ENCODE measurements at places on chromosomes 11 and 22.

GRCh38 chr22:39725351-39726035 is 154.9 kb downstream of the CACNA1I start:
- no peak for DNase-seq

DNA sequence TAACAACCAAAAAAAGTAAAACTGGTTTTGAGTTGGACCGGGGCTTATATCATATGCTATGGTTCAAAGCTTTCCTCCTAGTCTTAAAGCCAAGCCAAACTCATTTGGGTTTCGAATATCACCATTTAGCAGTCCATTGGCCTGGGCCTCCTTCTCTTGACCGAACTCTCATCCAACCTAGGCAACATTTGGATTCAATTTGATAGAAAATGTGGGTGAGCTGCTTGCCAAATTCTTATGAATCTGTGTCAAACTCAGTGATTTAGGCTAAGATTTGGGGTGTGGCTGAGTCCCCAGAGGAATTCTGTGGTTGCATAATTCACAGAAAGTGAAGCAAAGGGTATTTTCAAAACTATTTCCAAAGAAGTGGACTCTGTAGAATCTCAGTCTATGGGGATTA is 83.7 kb downstream of the BLID start:
- no peak for DNase-seq

- DNase-seq = no peak
Measured at GRCh38 chr22:26546282-26546681, 34.0 kb upstream of the TFIP11 start.

DNA sequence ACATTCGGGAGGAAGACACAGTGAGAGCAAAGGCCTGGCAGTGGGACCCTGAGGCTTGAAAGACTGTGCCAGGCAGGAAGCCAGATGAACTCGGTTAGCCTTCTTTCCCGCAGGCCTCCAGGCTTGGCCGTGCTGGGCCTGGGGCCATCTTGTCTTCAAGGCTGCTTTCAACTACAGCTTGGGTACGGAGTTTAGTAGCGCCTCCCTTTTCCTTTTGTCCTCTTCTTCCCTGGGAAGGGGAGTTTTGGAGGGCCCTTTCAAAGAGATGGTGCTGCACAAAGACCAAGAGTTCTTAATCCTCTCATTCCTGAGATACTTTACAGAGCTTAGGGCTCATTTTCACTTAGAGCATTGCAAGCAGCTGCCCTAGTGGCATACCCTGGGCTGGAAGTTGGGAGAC is 87.5 kb downstream of the TP53I11 start:
- DNase-seq = no peak

DNA sequence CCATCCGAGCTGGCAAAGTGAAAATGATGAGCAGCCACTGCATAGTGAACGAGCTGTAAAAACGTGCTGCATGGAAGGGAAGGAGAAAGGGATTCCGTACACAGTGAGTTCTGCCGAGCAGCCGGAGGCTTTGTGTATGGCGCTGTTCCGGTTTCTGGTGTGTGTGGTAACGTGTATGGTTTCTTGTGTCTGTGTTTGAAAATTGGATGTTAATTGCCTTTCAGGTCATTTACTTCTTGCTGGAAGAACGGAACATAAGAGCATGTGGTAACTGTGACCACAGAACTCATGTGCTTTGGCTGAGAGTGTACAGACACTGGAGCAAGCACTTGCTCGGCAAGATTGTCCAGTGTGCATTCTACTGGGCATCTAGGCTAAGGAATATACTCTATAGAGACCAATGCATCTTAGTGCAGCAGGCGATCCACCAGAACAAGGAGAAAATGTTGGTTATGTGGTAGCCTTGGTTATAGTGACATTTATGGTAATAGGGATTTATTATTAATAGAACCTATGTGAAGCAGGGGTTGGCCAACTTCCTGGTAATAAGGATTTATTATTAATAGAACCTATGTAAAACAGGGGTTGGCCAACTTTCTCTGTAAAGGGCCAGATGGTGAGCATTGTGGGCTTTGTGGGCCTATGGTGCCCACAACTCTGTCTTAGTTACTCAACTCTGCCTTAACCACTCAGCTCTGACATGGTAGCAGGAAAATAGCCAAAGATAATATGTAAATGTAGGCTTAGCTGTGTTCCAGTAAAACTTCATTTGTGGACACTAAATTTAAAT is 49.2 kb downstream of the GRAMD1B start:
- DNase-seq = no peak

DNA sequence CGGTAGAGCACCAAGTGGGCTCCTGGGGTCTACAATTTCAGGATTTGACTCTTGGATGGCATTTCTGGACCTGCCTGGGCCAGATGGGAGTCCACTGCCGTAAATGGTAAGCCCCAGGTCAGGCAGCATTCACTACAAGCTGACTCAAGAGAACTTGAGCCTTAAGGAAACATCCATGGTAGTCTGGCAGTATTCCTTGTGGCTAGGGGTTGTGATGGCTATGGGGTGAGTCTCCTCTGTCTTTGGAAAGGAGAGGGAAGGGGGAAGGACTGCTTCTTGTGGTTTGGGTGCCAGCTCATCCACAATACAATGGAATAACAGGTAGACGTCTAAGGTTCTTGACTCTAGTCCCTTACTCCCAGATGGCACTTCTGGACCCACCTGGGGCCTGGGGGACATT is 32.3 kb upstream of the POU2AF2 start:
- no peak for DNase-seq

GRCh38 chr11:1076061-1076665 is 1.5 kb downstream of the MUC2 start:
- DNase-seq = no peak
